Ascending aorta (tissue), 2 donors: ENCODE measurements at places on chromosomes 7 and 10. TPM values are rescaled to one million over a fixed set of nuclear protein-coding genes. Genes with fewer than 3 reads are reported as not detected.

DNA sequence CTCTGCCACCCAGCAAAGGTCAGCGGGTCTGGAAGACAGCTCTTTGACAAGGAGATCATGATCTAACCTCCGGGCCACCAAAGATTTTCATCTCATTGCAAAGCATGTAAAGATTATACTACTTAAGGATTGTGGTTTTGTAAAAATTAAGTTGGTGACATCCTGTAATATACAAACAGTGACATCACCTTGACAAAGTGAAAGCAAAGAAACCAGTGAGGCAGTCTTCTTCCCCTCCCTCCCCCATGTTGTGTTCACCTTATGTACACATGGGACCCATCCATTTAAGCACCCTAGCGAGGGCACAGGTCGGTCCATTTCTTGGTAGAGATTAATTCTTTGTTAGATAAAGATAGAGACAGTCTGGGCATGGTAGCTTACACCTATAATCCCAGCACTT lies 3.9 kb downstream of the MDH2 start:
- DNase-seq: no peak

GRCh38 chr10:86632009-86632800 lies 22.1 kb upstream of the OPN4 start:
- no peak for DNase-seq

DNA sequence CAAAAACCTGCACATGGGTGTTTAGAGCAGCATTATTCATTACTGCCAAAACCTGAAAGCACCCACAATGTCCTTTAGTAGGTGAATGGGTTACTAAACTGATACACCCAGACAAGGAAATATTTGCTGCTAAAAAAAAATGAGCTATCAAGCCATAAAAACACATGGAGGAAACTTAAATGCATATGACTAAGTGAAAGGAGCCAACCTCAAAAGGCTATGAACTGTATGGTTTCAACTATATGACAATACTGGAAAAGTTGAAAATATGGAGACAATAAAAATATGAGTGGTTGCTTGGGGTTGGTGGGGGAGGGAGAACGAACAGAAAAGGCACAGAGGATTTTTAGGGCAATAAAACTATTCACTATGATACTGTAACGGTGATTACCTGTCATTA lies 291.0 kb downstream of the TNS3 start:
- DNase-seq: no peak

GNAT3 gene
- not detected for total RNA-seq
